Epithelial cell of prostate (primary cell): ENCODE measurements at places on chromosomes 12 and 14.
A peak's percentile ranks its signal among the peaks of the same experiment; 100 is the strongest.

DNA sequence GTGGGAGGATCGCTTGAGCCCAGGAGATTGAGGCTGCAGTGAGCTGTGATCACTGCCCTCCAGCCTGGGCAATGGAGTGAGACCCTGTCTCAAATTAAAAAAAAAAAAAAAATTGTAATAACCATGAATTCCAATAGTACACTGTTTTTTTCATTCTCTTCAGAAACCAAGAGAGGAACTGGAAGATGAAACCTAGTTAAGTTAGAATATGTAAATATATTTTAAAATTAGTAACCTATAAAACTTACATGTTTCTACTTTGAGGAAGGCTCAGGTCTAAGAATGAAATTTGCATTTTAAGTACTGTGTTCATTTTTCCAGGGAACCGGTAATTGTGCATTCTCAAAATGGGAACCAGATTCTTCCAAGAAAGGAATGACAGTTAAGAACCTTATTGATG is 18.8 kb downstream of the KNTC1 start:
- no peak for DNase-seq

GRCh38 chr12:45991284-45992249 is 1.2 kb upstream of the SCAF11 start:
- DNase-seq = no peak

DNA sequence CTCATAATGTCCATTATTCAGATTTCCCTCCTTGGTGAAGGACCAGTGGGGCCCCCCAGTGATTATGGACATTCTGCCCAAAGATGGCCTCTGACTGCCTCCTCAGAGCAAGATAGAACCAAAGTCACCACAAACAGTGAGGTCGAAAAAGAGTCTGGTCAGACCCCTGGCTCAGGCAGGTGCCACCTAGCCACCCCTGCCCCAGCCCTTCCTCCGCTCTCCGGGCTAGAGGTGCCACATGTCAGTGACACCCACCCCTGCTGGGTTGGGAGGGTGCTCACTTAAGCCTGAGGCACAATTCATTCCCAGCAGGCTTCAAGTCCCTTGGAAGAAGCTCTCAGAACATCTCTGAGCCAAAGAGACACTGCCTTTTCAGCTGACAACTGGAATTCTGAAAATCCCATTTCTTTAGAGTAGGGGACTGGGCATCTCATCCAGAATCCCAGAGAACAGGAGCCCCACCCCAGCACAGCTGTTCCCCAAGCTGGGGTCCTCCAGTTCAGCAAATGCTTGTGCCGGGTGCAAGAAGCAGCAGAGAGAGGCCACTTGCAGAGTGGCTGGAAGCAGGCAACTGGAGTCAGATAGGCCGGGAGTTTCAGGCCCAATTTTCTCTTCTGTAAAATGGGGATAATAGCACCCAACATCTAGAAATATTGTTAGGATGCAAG is 50.3 kb downstream of the ISCA2 start:
- DNase-seq = no peak

DNA sequence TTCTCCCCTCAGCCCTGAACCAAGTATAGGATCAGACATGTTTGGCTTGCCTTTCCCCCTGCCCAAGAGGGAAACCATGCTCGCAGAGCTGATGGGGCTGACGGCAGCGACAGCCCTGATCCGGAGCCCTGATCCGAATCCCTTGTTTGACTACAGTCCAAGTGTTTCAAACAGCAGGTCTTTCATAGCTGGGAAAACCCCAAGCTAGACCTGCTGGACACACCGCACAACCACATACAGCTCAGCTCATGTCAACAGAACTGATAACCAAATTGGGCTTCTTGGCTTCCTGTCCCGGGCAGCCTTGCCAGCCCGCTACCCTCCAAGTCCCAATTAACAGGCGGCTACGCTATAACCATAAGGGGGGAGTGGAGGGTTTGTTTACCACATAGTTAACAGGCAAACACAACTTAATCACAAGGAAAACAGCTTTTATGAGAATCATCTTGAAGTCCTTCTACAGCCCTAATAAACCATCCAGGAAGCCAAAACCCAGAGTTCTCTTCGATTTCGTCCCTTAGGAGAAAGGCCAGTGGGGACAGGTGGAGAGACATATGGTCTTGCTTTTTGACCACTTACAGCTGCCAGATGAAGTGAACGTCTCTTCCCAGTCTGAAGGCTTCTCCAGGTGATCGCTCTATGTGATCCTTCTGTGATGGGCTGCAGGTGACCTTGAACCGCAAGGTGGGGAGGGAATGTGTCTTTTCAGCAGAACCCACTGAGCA is 64.5 kb upstream of the MANSC4 start:
- no peak for DNase-seq

DNA sequence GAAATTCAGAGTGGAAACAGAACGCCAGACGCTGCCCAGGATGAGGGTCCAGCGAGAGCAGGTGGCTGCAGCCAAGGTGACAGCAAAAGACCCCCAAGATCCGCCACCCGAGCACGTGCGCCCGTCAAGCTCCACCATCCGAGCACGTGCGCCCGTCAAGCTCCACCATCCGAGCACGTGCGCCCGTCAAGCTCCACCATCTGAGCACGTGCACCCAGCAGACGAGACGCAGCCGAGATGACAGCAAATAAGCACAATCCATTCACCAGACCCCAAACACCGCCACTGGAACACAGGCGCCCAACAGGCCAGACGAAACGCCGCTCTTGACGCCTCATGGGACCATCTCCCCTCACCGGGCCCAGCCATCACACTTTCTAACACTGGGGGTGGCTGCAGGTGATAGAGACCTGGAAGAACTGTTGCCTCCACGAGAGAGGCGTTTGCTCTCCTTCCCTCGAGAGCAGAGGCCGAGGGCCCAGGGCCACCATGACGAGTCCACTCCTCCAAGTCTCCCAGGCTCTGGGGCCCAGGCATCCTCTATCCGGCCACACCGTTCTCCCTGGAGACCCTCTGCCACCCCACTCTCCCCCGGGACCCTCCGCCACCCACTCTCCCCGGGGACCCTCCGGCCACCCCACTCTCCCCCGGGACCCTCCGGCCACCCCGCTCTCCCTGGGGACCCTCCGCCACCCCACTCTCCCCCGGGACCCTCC is 62.1 kb upstream of the GALNT9 start:
- no peak for DNase-seq

GRCh38 chr12:119500209-119500608 is 93.4 kb upstream of the TMEM233 start:
- no peak for DNase-seq

DNA sequence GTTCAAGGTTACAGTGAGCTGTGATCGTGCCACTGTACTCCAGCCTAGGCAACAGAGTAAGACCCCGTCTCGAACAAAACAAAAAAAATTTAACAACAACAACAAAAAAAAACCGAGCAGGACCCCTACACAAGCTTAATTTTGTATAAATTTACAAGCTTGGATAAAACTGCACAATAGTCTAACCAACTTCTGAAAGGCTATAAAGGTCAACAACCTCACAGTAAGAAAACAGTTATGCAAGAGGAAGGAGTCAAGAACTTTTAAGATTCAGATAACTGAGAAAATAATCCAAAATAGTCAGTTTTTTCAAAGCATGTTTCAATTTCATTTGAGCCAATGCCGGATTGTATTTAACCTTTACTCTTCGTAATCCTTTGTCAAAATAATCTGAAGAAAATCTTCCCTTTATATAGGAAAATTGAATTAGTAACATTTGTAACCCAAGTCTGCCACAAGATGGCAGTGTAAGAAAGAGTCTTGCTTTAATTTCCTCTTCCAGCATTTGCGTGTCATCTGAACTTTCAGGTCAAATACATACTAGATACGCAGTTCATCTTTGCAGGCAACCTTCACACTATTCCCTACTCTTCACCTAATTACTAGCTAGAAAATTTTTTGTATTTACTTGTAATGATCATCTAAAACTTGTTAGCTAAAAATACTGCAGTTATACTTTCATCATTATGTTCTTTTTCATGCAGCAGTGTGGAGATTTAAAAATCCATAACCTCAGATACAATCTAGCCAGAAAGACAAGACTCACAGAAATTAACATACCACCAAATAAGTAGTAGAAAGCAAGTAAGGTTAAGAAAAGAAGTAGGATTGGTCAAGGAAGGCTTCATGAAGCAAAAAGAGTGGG is 5.8 kb downstream of the CCNB1IP1 start:
- DNase-seq = no peak

- DNase-seq = no peak
Observed at GRCh38 chr14:76919431-76920330, 93.5 kb downstream of the LRRC74A start.

DNA sequence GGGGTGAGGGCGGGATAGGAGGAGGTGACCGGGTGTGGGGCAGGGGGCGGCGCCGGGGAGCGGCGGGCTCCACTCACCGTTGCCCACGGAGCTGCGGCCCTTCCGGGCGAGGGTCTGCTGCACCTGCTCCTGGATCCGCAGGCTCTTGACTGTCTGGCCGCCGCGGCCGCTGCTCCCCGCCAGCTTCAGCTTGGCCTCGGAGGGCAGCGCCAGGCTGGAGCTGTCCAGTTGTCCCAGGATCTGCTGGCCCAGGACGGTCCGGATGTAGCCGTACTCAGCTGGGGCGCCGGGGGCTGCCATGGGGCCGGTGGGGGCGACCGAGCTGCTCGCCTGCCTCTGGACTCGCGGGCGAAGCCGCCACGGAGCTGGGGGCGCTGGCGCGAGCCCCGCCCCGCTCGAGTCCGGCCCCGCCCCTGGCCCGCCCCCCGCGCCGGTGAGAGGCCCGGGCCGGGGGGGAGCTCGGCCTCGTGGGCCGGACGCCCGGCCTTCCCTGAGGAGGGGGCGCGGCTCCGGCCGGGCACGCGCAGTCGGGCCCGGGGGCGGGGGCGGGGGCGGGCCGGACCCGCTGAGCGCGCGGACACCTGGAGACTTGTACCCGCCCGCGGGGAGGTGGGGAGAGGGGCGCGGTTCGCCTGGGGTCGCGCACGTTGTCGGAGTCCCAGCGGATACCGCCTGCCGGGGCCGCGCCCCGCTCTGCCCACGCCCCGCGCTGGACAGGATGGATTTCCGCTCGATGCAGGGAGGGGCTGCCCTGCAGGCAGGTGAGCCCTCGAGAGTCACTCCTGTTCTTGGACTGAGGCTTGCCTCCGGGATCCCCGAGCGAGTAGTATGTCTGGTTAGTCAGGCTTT is at the start of gene PKP2:
TSS of gene PKP2 (minus strand) at position 346 of the 849 bp plus-strand sequence. CDS start at position 300, 46 bp downstream.
- DNase-seq = peak; percentile 80

GRCh38 chr14:42143114-42143513 is 536.4 kb downstream of the LRFN5 start:
- no peak for DNase-seq

GRCh38 chr12:113092607-113093408 is 36.3 kb downstream of the DTX1 start:
- no peak for DNase-seq

GRCh38 chr14:64880221-64881121 is 764 bp upstream of the SPTB start:
- no peak for DNase-seq

DNA sequence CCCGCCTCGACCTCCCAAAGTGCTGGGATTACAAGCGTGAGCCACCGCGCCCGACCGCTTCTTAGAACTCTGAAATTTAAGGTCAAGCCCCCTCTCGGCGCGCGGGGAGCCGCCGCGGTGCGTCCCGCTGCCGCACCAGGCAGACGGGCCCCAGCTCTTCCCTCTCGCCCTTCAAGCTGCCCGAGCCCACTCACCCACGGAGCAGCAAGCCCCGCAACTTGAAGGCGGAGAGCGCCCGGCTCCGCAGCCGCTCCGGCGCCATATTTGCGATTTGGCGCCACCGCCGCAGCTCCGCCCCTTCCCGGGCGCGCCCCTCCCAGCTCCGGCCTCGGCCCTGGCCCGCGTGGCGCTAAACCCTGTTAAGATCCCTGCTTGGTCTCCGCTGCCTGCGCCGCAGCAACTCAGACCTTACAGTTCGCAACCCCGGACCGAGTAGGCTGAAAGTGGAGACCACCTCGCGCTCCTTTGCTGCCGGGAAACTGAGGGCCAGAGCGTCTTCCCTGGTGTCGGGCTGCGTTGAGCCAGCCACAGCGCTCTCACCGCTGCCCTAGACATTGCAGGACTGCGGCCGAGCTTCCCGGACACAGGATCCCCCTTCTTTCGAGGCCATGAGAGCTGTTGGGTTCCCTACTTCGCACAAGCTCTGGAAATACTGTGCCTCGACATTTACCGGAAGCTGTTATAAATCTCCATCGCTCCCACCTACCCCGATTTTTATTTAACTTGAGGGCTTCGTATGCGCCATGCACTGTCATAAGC is at the start of gene POLE2:
TSS of gene POLE2 (minus strand) at position 273 of the 759 bp plus-strand sequence. CDS start at position 262, 11 bp downstream.
- no peak for DNase-seq
